A549 (cell line): ENCODE measurements at places on chromosomes 6 and 20. TPM values are rescaled to one million over a fixed set of nuclear protein-coding genes. Genes with fewer than 3 reads are reported as not detected.

GRCh38 chr6:158628542-158628941 is 16.0 kb downstream of the DYNLT1 start:
- DNase-seq = no peak

DNA sequence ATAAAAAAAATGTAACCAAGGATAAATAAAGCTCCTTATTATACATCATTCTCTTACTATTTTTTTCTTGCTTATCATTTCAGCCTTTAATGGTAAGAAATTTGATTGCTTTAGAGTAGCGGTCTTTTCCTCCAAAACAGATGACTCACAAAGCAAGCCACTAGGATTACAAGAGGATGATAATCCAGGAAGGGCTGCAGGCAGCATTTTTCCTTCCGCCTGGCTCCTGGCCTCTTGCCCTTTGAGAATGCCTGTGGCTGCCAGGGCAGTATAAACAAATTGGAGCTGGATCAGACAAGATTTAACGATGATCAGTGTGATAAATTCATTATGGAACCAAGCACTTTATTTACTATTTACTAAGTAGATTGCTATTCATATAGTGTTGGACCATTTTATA is 9.7 kb upstream of the FBXL4 start:
- DNase-seq = no peak

DNA sequence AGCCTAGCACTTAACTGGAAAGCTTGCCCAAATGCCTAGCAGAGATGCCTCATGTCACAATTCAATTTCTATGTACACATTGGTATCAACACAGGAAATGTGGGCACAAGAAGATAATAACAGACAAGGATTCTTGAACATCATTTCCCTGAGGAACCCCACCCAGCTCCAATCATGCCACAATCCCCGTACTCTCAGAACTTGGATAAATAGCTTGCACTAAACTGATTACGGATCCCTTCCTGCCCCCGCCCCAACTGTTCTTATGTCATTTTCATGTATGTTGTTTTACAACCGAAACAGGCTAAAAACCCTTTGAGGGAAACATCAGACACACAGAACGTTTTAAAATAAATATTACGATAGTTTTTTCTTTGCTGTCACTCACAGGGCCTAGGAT is 87.1 kb downstream of the BACH2 start:
- no peak for DNase-seq

BMP5 gene
- polyA plus RNA-seq = 0.03 to 0.04 TPM (median 0.04 TPM) in 3 replicates

DNA sequence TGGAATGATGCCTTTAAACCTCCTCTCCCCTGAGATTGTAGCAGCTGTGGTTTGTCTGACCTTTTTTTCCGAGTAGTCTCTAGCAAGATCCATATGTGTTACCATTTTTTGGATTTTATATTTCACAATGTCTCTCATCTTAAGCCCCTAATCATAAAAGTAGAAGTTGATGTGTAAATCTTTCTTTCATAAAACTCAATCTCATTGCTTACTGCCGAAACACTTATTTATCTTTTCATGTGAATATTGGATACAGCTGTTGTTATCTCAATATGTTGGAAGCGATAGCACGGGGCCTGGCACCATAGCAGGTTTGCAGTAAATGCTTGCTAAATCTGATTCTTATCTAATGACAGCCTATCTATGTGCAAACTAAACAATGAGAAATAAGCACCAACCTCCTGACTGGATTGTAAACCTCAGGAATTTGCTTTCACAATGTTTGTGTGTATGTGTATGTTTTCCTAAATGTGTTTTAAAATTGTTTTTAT is 14.2 kb downstream of the SMPDL3A start:
- DNase-seq = no peak

SLC22A7 gene
- polyA plus RNA-seq = not detected in 3 replicates

DNA sequence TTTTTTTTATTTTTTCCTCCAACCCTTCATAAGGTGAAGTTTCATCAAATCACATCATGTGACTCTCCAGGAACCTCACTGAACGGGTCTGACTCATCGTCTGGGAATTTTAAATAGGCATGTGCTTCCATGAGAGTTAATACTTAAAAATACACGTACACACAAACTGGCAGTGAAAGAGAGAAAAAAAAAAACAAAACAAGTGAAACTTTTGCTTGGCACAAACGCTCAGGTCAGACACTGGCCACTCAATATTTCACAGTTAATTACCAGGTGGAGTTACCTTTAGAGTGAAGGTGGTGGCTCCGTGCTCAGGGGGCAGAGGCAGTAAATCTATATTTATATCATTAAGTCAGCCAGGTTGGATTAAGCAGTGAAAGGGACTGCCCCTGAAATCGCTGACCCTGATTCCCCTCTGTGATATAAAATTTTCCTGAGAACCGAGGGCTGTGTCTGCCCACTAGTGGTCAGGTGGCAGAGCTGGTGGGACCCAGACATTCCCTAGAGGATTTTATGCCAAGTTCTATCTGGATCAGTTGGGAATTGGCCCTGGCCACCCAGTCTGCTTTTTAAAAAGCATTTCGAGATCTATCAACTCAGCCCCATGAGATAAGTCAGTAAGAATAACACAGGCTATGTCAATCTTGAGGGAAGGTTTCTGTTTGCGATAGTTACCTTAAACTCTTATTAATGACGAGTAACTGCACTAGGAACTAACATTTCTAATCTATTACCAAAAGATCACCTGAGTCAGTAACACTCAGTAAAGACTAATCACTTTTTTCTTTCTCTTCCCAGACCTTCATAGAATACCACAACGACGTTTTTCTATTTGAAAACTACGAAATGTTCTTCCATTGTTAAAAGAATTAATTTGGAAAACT is 259.1 kb downstream of the HDGFL1 start:
- DNase-seq = peak; percentile 89

LTB gene
- polyA plus RNA-seq = 0.14 to 0.57 TPM (median 0.33 TPM) in 3 replicates

GRCh38 chr6:18431581-18431980 is 44.4 kb downstream of the RNF144B start:
- no peak for DNase-seq

- no peak for DNase-seq
Observed at GRCh38 chr6:132964868-132965382, 150.6 kb downstream of the RPS12 start.

- no peak for DNase-seq
Observed at GRCh38 chr20:10978019-10978702, 304.4 kb upstream of the JAG1 start.

GRCh38 chr6:146312608-146313007 is 231.0 kb upstream of the RAB32 start:
- DNase-seq = no peak

- no peak for DNase-seq
Observed at GRCh38 chr6:108598305-108598863, 37.7 kb downstream of the FOXO3 start.
